ENCODE measurements at places on chromosomes 2 and 18. TPM values are rescaled to one million over a fixed set of nuclear protein-coding genes. Genes with fewer than 3 reads are reported as not detected.

The PPM1B gene
- 40.7 TPM for polyA plus RNA-seq

The MEP1B gene
- 0.35 TPM for polyA plus RNA-seq

The ADAM23 gene
- polyA plus RNA-seq: not detected

The RGPD3 gene
- polyA plus RNA-seq: 0.06 TPM

The GPAT2 gene
- polyA plus RNA-seq: 8.6 TPM

The LIPT1 gene
- 18.5 TPM for polyA plus RNA-seq

The LYPD6 gene
- not detected for polyA plus RNA-seq

The NT5DC4 gene
- not detected for polyA plus RNA-seq

The PXDN gene
- polyA plus RNA-seq: 0.16 TPM

The CDH19 gene
- polyA plus RNA-seq: not detected

The TOGARAM2 gene
- 0.28 TPM for polyA plus RNA-seq

The ZSWIM2 gene
- not detected for polyA plus RNA-seq

The SFXN5 gene
- 2.8 TPM for polyA plus RNA-seq

The CDH2 gene
- not detected for polyA plus RNA-seq

The PARD3B gene
- polyA plus RNA-seq: 0.04 TPM

The TUBA4A gene
- 229 TPM for polyA plus RNA-seq

The CTAGE1 gene
- polyA plus RNA-seq: not detected

The SMC6 gene
- polyA plus RNA-seq: 43.8 TPM

Measured in IgD-negative memory B cell (primary cell).